ENCODE measurements at places on chromosomes 5 and 9.

DNA sequence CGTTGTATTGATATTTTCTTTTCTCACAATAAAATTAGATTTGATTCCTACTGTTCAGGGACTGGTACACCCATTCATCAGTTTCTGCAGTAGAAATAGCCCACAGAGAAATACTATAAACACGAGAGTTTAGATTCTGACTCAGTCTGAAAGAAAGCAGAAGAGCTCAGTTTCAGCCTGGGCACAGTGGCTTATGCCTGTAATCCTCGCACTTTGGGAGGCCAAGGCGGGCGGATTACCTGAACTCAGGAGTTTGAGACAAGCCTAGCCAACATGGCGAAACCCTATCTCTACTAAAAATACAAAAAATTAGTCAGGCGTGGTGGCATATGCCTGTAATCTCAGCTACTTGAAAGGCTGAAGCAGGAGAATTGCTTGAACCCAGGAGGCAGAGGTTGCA lies 8.6 kb downstream of the ITK start:
- no peak for DNase-seq

GRCh38 chr9:35108461-35108860 lies 5.5 kb upstream of the STOML2 start:
- no peak for DNase-seq

- DNase-seq: no peak
Measured at GRCh38 chr9:15132091-15132490, 174.9 kb downstream of the TTC39B start.

DNA sequence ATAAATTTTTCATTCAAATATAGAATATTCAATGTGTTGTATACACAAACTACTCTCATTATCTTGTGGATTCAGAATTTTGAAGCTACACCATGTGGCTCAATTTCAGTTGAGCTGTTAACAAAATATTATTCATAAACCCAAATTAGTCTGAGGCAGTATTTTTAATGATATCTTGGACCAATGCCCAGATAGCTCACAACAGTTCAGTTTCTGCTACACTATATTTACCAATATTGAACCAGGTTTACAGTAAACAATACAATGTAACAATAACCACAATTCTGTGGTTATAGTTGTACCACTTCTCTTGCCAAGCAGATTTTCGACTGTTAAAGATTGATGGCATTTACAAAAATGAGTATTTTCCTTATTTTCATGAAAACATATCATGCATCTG lies 99.9 kb downstream of the SSBP2 start:
- no peak for DNase-seq

DNA sequence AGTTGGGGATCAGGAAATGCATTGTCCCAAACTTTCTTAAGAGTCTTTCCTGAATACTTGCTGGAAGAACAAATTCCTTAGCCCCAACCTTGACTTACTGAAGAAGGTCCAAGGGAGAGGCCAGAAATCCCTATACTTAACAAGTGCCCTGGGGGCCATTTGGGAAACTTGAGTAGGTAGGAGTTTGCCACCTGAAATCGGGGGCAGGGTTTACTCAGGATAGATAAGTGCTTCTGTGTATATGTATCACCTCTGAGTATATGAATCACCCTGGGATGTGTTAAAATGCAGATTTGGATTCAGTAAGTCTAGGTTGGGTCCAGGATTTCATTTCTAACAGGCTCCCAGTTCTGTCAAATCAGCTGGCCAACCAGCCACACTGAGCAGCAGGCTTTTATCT lies 47.9 kb upstream of the MYO10 start:
- no peak for DNase-seq

DNA sequence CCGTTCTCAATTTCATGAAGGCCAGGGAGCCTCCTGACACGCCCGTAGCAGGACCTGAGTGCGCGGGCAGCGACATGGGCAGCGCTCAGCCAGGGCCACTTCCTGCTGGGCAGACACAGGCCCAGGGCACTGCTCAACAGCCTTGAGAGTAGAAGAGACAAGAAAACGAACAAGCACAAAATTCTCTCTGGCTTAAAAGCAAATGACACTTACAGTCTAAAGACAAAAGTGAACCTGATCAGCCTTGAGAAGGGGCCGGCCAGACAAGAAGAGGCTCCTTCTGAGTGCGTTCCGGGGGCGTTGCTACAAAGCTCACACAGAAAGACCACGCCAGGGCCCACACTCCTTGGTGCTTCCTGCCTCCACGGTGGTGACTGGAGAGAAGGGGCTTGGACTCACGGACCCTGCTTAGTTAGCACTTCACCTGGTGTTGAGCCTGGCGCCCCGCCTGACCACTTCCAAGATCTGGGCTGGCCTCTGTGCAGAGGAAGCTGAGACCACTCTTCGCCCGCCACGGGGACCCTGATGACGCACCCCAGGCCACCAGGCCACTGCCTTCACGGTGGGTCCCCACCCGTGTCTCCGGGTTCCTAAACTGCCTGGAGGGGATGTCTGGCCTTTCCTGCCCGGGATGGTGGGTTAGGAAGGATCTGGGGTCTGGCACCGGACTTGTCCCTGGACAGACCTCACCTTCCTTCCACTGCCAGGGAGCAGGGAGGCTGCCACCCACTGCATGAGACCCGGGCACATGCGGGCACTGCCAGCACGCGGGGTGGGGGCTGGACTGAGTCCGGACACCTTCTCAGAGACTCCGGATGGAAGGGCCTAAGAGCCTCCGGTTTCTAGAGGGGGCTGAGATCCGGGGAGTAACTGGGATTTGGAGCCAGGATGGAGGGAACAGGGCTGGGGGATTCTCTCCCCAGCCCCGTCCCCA lies 1.3 kb downstream of the SLC12A7 start:
- DNase-seq: no peak

GRCh38 chr9:81627481-81627880 lies 61.9 kb downstream of the TLE1 start:
- no peak for DNase-seq

- DNase-seq: no peak
Measured at GRCh38 chr5:3022665-3023064, 271.2 kb upstream of the IRX2 start.

DNA sequence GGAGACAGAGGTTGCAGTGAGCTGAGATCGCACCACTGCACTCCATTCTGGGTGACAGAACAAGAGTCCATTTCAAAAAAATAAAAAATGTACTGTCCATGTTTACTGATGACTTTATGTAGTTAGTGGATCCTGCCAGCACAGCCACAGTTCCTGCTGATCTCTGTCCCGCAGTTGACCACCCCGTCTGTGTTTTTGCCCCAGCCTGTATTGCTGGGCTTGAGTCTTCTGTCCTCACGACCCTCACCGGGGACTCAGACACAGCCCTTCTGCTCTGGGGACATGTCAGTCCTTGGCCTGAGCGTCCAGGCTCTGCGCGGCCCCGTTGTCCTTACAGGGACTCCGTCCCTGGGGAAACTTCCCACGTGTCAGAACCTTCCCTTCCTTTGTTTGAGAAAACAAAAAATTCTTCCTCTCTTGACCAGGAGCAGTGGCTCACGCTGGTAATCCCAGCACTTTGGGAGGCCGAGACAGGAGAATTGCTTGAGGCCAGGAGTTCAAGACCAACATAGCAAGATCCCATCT lies 14.5 kb downstream of the SURF6 start:
- DNase-seq: no peak

DNA sequence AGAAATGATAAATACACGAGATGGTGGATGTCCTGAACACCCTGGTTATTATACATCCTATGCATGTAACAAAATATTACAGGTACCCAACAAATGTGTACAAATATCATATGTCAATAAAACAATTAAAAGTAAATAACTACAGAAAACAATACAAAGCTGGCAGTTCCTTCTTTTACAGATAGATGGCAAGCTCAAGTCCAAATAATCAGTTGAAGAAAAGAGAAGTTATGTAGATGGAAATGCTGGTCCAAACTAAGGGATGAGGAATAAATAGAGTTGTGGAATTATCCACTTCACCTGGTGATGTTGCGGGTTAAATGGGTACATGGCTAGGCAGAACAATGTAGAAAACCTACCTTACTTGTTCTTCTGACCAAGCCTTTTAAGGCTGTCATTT lies 79.4 kb downstream of the PALM2AKAP2 start:
- DNase-seq: no peak

GRCh38 chr5:108531367-108532128 lies 149.7 kb upstream of the FBXL17 start:
- no peak for DNase-seq

DNA sequence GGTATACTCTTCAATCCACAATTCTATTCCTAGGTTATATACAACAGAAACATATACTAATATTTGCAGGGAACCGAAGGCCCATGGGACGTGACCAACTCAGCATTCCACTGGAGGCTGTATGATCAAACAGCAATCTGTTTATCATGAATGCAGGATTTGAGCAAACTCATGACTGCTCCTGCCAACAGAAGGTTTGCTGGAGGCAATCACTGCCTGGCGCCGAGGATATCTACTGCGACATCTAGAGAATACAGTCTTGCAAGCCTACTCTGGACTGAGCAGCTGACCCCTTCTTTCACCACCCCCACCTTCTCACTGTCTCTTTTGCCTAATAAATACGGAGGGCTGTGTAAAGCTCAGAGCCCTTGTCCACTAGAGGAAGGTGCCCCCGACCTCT lies 90.5 kb upstream of the CDH10 start:
- DNase-seq: no peak

DNA sequence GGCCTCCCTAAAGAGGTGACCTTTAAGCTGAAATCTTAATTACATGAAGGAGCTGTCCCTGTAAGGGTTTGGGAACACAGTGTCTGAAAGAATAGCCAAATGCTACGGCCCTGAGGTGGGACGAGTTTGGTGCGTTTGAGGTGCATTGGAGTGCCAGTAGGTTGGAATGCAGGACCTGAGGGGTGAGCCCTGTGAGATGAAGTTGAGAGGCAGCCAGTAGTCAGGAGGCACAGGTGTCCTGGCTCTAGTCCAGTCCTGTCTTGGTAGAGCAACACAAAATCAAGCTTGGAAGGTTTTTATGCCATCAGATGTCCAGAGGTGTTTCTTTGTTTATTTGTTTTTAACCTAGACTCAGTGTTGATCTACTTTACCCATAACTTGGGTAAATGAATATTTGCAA lies 108.5 kb downstream of the ARHGAP26 start:
- DNase-seq: no peak

DNA sequence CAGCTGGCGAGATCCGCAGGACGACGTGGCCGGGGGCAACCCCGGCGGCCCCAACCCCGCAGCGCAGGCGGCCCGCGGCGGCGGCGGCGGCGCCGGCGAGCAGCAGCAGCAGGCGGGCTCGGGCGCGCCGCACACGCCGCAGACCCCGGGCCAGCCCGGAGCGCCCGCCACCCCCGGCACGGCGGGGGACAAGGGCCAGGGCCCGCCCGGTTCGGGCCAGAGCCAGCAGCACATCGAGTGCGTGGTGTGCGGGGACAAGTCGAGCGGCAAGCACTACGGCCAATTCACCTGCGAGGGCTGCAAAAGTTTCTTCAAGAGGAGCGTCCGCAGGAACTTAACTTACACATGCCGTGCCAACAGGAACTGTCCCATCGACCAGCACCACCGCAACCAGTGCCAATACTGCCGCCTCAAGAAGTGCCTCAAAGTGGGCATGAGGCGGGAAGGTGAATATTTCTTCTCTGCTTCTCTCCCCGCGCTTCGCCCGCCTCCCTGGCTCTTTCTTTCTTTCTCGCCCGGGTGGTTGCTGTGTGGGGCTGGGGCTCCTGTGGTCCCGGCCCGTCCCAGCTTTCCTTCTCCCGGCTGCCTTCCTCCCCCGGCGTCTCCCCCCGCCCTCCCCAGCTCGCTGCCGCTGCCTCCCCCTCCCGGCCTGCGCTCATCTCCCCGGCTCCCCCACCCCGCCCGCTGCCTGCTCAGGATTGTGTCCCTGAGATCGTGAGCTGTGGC lies 2.2 kb downstream of the NR2F1 start:
- no peak for DNase-seq

DNA sequence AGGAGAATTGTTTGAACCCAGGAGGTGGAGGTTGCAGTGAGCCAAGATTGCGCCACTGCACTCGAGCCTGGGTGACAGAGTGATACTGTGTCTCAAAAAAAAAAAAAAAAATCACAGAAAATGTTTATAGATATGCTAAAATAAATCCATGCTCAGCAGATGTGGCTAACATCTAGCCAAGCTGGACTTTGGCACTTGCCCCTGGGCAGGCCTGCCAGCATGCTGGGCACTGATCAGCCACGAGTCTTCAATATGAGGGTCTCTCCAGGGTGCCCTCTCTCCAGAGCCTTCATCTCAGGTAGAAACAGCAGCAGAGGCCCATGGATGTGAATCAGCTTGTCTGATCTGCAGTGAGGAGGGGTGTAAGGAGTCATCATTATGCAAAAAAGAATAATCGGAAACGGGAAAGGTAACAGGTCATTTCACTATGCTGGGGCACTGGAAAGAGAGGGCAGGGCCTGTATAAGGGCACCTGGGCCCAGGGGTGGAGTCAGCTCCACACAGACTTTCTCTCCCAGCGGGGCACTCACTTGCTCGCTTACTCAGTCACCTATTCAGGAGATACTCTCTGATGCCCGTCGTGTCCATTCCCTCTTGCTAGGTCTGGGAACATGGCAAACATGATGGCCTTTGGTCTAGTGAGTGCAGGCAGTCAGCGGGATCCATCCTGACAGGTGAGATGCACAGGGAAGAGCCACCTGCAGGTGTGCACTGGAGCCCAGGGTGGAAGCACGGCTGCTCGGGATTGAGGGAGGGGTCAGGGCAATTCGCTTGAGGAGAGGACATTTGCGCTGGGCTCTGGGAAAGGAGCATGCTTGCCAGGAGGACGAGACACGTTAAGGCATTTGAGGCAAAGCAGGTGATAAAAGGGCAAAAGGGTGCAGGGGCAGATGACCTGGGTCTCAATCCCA lies 17.1 kb downstream of the RNF44 start:
- no peak for DNase-seq

- no peak for DNase-seq
Measured at GRCh38 chr9:106962615-106963363, 99.8 kb downstream of the ZNF462 start.

- no peak for DNase-seq
Measured at GRCh38 chr9:106619211-106619610, 243.8 kb upstream of the ZNF462 start.

DNA sequence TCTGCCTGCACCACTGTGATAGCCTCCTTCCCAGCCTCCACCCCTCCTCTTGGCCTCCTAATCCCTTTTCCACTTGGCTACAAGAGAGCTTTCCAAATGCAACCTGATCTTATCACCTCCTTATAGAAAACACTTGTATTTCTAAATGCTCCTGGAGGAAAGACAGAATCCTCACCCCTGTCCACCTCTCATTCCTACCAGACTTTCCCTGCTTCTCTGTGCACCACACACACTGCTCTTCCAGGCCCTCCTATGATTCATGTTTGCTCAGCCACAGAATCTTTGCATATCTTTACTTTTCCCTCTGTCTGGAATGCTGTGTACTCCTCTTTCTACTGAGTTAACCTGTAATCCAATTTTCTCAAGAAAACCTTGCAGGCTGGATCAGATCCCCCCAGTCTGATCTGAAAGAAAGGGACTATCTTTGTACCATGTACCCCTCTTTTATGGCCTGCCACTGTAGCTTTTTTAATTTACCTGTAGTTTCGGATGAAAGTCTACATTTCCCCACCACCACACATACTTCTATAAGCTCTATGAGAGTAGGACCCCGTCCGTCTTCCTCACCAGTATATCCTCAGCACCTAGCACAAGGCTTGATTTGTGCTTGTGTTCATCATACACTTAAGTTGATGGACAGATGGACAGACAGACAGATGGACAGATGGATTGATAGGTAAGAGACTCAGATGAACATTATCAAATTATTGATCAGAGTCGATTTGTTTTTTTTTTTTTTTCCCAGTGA lies 95.3 kb downstream of the GALNT10 start:
- DNase-seq: no peak

GRCh38 chr9:138117836-138118235 lies 240.3 kb downstream of the CACNA1B start:
- no peak for DNase-seq

GRCh38 chr5:39299962-39300361 lies 64.3 kb downstream of the C9 start:
- DNase-seq: no peak

Data from posterior cingulate gyrus (tissue), 11 donors.